Activated CD4-positive, alpha-beta T cell treated with anti-CD3 and anti-CD28 coated beads, Interleukin-2, amount 50 U/mL, for 16 hours (primary cell): ENCODE measurements at places on chromosomes 5 and 9.

DNA sequence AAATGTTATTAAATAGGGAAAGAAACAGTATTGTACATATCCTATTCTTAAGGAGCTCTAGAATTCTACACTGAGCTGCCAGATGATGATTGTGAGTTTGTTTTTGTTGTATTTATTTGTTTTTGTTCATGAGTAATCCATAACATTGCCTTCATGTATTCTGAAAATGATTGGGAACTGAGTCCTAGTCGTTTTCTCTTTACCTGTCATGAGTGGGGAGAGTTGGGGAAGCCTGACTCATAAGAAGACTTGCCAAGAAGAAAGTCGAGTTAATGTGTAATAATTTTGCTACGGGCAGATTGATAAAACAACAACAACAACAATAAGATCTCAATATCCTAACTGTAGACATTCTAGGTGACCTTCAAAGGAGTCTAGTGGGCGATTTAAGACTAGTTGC, 103.8 kb downstream of the ANKRD55 start:
- peak; percentile 32 for DNase-seq

DNA sequence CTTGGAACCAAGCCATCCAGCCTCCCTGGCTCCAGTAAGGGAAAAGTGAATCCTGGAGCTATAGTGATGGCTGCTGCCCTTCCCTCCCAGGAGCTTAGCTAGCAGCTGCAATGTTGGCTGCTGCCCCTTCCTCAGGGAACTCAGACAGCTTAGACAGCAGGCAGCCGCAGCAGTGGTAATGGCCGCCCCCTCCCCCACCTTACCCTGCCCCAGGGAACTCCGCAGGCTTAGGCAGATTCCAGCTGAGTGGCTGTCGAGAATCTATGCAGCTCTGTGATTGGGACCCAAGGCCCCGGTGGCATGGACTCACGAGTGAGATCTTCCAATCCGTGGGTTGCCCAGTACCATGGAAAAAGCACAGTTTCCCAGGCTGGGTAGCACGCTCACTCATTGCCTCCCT, 378.6 kb downstream of the NNT start:
- no peak for DNase-seq

DNA sequence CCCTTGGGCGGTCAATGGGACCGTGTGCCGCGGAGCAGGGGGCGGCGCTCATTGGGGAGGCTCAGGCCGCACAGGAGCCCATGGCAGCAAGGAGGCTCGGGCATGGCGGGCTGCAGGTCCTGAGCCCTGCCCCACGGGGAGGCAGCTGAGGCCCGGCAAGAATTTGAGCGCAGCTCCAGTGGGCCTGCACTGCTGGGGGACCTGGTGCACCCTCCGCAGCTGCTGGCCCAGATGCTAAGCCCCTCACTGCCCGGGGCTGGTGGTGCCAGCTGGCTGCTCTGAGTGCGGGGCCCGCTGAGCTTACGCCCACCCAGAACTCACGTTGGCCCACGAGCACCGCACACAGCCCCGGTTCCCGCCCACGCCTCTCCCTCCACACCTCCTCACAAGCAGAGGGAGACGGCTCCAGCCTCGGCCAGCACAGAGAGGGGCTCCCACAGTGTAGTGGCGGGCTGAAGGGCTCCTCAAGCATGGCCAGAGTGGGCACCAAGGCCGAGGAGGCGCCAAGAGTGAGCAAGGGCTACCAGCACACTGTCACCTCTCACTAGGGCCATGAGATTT, 141.1 kb upstream of the OR13F1 start:
- no peak for DNase-seq

DNA sequence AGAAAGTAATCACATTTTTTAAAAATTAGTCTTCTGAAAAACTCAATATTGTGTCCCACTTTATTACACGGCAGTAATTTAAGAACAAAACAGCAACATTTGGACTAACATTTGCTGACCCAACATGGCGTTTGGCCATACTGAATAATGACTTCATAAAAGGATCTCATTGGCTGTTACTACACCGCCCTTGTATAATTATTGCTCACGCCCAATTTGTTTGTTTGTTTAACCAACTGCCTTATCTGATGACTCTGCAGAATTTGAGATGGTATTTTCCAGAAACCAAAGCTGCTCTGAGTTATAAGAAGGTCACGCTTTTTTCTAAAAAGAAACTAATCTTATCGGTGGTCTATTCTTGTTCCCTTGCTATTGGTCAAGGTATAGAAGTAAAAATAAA, 200.2 kb upstream of the TARS1 start:
- no peak for DNase-seq

GRCh38 chr5:127298656-127299055, 8.1 kb downstream of the MEGF10 start:
- no peak for DNase-seq

DNA sequence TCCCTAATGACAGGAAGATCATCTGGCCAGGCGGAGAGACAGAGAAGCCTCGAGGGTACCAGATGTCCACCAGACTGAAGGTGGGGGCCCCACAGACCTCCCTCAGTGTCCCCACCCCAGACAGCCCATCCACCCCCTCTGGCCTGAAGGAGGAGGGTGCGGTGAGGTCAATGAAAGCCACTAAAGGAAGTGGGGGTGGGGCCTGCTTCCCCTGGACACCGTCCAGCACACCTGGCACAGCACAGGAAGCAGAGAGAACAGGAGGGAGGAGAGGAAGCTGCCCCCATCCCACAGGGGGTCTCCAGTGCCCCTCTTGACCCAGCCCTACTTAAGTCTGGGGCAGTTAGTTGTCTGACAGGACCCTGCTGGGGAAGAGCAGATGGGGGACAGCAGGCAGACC, 11.2 kb downstream of the LRRC26 start:
- no peak for DNase-seq

DNA sequence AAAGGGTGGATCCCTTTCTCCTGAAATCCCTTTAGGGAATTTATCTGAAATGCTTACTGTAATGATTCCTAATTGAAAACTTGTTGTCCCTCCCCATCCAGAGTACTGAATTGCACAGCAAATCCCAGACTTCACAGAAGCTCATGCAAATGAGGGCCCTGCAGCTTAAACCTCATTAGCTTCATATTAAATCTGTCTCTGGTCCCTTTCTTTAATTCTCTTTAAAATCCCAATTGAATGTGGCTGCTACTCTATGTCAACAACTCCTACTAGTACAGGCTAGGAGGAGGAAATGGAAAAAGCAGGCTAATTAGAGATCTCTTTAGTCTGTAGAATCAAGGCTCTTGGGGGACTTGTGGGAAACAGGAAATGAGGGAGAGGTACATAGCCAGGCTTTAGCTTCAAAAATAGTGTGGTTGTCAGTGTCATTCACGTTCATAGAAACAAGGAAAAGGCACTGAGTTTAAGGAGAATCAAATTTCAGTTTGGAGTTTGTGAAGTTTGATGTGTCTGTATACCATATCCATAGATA, 191.3 kb upstream of the PRDM9 start:
- DNase-seq = no peak

DNA sequence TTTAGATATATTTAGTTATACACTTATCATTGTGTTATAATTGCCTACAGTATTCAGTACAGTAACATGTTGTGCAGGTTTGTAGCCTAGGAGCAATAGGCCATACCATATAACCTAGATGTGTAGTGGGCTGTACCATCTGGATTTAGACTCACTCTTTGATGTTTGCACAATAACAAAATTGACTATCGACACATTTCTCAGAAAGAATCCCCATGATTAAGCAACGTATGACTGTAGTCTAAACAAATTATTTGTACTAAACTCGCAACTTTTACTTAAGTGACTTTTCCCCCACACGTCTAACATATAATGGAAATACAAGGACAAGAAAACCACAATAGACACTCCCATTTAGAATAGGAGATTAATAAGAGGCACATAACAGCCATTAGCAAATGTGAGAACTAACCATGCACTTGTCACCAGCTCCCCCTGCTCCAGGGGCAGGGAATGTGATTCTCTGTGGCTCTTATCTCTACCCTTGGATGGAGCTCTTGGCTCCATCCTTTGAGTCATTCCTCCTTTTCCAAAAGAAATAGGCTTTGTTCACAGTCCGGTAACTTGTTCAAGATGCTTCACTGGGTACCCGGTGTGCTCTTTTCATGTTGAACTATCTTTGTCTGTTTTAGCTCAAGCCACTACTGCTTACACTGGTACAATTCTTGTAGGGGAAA, 8.7 kb upstream of the B4GALT1 start:
- DNase-seq = no peak

GRCh38 chr5:108530706-108531105, 148.8 kb upstream of the FBXL17 start:
- no peak for DNase-seq

DNA sequence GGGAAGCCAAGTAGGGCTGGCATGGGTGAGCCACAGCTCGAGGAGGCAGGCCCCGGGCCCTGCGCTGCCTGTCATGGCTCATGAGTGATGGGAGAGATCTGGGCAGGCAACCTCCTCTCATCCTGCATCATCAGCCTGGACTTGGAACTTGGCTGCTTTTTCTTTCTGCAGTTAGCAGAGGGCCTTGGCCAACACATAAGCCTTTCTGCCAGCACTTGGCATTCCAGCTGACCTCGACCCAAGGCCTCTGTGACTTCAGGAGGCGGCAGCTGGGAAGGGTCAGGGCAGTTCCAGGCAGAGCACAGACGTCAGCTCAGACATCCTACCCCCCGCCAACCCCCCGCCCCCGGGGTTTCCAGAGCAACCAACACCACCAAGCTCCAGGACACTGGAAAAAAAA, 7.6 kb downstream of the S1PR3 start:
- no peak for DNase-seq

DNA sequence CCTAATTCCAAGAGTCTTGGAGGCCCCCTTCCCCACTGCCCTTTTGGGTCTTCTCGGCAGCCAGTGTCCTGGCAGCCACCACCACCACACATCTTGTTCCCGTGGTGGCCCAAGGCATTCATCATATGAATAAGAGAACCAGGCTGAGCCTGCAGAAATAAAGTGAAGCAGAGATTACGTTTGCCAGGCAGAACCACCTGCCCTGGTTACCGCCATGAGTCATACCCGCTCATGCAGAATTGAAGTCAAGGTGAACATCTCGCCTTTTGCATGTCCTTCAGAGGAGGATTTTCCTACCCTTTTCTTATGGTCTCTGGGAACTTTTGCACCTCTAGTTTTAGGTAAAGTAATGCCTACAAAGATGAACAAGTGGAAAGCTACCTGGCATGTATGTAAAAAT, 119.5 kb upstream of the LMX1B start:
- no peak for DNase-seq

GRCh38 chr5:180689071-180689694, 39.8 kb upstream of the FLT4 start:
- peak; percentile 35 for DNase-seq

- no peak for DNase-seq
Measured at GRCh38 chr5:167653645-167654106, 637.8 kb upstream of the WWC1 start.

GRCh38 chr9:2209400-2209799, 194.3 kb downstream of the SMARCA2 start:
- DNase-seq = no peak

DNA sequence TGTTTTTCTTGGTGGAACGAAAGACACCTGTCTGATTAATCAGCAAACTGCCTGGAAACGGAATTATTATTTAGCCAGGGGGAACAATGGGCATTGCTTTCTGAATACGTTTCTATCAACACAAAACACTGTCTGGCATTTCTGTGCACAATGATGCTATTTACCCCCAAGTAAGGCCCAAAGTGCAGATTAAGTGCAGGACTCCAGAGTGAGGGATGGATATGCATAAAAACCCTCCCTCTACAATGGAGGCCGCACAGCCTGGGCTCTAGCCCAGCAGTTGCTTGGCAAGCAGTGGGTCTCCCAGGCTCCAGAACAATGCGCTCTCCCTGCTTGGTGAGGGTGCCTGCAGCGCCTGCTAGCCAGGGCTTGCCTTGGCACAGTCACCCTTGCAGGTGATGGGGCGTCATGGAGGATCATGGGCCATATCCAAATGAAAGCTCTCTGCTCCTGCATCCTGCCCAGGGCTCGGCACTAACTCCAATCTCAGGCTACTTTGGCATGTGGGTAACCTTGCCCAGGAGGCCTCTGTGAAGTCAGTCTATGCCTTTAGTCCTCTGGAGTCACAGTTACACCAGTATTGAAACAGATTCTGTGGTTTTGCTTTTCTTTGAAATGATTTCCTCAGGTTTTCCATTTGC, 11.5 kb upstream of the SPATA24 start:
- DNase-seq = peak; percentile 86

DNA sequence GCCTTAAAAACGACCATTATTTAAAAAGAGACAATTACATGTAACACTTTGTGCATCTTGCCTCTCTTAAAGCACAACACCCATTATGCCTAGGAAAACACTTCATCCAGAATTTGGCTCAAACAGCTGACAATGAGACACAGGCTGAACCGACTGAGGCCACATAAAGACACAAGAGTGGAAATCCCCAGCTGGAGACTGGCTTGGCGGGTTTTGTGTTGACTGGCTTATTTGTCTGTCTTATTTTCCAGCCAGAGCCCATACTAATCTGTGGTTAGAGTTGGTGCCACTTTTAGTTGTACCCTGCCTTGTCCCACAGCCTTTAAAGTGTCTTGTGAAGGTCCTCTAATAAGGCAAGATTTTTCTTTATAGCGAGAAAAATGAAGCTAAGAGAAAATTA, 21.2 kb downstream of the TRIM14 start:
- peak; percentile 85 for DNase-seq

- DNase-seq = no peak
Measured at GRCh38 chr9:85344901-85345300, 396.9 kb downstream of the AGTPBP1 start.

DNA sequence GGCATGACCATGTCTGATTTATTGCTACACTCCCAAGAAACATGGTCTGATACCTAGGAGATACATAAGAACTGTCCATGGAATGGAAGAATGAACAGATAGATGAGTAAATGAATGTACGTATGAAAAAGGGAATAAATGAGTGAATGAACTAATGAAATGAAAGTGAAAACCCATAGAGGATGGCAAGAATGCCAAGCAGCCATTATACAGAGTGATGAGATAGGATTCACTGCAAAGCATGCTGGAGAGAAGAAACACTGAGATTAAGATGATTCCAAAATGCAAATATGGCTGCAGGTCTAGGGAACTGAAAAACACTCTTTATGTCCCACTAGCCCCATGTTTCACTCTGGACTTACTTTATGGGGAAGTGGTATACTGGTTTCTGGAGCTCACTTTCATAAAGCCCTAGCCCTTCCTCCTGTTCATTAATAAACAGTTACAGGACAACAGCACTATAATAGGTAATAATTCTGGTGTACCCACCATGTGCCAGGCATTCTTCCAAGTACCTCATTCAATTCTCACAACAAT, 170.3 kb upstream of the RAD23B start:
- no peak for DNase-seq

DNA sequence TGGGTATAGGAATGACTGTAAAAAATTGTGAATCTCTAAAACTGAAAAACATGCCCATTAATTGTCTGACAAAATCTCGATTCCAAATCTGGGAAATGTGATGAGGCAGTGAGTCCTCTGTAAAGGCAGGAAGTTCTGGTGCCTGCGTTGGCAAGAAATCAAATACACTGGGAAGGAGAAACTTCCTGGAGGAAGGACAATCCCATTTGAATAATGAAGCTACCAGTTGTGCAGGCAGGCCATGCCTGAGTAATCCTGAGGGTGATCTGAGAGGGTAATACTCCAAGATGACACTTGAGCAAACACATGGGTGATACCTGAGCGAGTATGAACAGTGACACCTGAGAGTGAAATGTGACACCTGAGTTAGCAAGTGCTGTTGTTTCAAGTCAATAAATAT, 49.7 kb downstream of the KIF24 start:
- no peak for DNase-seq

- no peak for DNase-seq
Measured at GRCh38 chr9:72315510-72316311, 49.3 kb downstream of the ZFAND5 start.
